ENCODE measurements at places on chromosomes 11 and 22.

- DNase-seq = no peak
Measured at GRCh38 chr11:67022341-67022933, 497 bp upstream of the SYT12 start.

- DNase-seq = no peak
Measured at GRCh38 chr11:131074573-131074972, 158.3 kb upstream of the SNX19 start.

GRCh38 chr22:36544107-36544620 lies 15.2 kb upstream of the EIF3D start:
- no peak for DNase-seq

DNA sequence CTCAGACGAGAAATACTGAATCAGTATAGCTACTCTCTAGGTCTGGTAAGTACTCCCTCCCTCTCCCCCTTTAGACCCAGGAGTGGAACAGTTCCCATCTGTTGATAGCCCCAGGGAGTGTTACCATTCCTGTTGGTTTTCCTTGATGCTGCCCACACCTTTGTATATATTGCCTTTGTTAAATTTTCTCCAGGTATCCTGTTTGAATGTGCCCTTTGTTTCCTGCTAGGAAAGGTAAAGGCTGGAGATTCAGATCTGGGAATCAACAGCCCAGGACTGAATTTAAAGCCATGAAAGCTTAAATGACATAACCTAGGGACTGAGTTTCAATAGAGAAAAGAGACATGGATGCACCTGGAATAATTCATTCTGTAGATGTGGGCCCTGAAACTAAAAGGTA lies 68.3 kb downstream of the CCDC83 start:
- DNase-seq = no peak

- DNase-seq = no peak
Measured at GRCh38 chr22:45496451-45496941, 6.2 kb upstream of the FBLN1 start.

DNA sequence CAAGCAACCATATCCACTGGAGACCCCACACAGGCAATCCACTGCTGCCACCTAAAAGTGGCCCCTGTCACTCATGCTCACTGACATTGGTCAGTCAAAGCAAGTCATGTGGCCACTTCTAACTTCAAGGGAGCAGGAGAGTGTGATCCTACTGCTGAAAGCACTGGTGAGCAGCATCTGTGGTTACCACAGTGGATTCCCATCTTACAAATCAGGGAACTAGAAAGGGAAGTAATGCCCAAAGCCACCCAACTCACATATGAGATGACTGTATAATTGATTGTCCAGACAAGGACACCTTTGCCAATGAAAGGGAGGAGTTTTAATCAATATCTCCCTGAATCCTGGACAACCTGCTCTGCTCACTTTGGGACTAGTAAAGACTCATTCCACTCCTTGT lies 17.7 kb downstream of the RCN1 start:
- no peak for DNase-seq

- no peak for DNase-seq
Measured at GRCh38 chr11:2797741-2798361, 87.7 kb downstream of the CDKN1C start.

- no peak for DNase-seq
Measured at GRCh38 chr11:75276186-75276585, 35.6 kb downstream of the TPBGL start.

DNA sequence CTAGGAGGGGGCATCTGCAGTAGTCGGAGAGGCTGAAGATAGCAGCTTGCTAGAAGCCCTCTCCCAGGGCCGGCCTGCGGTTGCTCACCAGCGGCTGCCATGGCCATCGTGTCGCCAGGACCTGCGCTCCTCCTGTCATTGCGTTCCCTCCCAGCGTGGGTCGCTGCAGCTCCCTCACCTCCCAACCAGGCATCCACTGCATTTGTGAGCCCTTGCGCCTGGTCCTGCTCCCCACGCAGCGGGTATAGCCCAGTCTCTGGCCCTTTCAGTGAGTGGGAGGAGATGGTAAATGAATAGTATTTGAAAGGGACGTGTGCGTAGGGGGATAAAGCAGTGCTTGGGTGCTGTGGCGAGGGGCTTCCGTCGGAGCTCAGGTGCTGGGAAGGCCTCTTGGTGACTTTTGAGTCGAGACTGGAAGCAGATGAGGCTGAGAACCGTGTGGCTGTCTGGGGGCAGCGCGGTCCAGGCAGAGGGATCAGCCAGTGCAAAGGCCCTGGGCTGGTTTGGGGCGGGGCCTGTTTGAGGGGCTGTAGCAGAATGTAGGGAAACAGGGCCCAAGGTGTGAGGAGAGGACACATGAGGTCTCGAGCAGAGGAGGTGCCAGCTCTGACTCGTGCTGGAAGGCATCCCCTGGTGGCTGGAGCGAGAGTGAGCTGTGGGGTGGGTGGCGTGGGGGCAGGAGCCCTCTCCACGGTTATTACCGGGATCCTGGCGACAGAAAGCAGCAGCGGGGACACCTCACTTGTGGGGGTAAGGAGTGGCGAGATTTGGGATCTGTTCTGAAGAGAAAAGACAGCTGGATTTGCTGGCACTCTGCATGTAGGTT lies 39.3 kb downstream of the LRP5 start:
- no peak for DNase-seq

- DNase-seq = no peak
Measured at GRCh38 chr11:75567971-75568370, 5.9 kb downstream of the SERPINH1 start.

GRCh38 chr22:46773076-46773475 lies 10.6 kb downstream of the TBC1D22A start:
- DNase-seq = no peak

- no peak for DNase-seq
Measured at GRCh38 chr11:11770921-11771486, 70.8 kb upstream of the USP47 start.

- no peak for DNase-seq
Measured at GRCh38 chr11:36540998-36541397, 26.8 kb upstream of the RAG1 start.

DNA sequence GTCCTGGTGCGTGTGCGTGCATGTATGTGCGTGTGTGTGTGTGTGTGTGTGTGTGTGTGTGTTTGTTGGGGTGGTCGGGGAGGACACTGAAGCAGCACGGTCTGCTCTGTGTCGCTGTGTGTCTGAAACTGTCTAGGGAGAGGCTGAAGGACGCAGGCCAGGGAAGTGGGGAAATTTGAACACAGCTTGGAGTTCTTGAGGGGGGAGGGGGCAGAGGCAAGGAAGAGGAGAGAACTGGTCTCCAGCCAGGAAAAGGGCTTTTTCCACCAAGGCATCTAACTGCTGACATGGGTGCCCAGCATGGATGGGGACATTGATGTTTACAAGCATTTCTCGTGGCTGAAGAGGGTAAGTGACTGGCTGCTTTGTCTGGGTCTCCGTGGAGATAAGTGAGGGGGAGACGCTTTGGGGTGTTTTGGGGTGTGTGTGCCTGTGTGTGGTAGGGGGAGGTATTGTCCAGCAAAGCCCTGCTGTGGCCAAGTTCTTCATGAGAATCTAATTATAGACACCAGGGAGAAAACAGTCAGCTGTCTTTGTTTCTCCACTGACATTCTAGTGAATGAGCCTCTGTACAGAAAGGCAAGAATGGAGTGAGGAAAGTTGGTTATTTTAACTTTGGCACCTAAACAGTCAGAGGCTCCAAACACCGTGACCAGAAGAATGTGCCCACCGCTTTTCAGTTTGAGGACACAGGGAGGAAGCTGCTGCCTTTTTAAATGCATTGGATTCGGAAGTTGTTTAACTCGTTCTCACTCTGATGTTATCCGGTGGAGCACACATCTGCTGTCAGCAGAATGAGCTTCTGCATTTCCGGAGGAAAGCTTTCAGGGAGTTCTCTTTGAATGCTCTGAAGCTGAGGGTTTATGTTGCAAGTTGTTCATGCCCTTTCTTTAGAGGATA lies 63.7 kb downstream of the PPFIBP2 start:
- no peak for DNase-seq

- DNase-seq = no peak
Measured at GRCh38 chr11:68312780-68313573, 586 bp downstream of the LRP5 start.

GRCh38 chr11:44150401-44150800 lies 54.9 kb downstream of the EXT2 start:
- no peak for DNase-seq

DNA sequence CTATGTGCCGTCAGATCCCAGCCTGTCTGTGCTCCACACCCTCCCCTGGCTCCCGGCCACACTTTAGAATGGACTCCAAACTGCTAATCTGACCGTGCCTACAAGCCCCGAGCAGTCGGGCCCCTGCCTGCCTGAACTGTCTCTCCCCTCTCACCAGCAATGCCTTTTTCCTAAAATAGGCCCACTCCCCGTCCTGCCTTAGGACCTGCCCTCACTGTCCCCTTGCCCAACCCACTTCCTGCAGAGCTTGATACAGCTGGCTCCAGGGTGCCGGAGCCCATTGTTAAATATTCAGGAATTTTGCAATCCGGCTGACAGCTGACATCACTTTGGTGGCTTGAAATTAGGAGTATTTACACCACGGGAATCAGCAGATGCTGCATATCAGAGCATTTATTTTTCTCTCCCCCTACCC lies 21.4 kb downstream of the MN1 start:
- DNase-seq = no peak

- DNase-seq = no peak
Measured at GRCh38 chr22:45456811-45457210, 43.3 kb downstream of the RIBC2 start.

DNA sequence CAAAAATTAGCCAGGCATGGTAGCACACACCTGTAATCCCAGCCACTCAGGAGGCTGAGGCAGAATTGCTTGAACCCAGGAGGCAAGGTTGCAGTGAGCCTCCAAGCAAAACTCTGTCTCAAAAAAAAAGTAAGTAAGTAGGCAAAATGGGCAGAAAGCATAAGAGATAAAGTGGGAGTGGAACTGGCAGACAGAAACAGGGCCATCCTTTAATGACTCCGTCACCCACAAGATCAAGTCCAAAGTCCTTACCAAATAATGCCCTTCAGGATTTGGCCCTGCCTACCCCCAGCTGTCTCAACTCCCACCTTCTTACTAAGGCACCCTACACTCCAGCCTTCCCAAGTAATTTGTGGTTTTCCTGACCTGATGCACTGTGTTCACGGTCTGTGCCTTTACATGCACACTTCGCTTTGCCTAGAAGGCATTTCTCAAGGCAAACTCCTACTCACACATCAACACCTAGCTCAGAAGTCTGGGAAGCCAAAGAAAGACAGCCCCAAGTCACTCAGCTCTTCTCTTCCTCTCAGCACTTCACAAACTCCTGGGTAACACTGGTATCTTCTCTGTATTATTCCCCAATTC lies 6.1 kb downstream of the MAPK1 start:
- no peak for DNase-seq

- no peak for DNase-seq
Measured at GRCh38 chr11:43879789-43880639, 617 bp upstream of the ALKBH3 start.

- no peak for DNase-seq
Measured at GRCh38 chr11:96357794-96358193, 14.8 kb upstream of the MAML2 start.

DNA sequence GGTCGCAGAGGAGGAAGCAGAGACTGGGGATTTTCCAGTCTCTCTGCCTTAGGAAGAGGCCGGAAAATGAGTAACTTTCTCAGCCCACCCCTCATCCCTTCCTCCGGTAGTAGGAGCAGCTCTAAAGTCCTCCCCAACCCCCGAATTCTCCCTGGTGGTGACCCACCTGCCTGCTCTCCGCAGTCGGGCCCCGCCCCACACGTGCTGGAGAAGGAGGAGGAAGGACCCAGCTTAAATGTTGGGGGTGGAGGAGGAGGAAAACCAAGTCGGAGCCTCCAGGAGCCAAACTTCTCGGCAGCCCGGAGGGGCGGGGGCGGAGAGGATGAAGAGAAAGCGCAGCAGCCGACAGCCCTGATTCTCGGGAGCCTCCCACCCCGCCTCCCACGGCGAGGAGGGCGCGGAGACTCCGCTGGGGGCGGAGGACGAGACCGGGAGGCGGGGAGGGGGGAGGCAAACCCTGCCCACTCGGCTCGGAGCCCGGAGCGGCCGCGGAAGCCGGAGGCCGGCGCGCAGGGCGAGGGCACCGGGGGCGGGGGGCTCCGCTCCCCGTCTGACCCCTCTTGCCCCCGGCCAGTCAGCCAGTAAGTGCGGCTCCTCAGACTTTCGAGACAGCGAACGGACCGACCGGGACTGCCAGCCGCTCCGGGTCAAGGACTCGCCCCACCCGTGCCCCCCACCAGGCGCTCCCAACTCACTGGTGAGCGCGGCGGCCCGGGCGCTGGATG lies at the start of gene TPBGL:
Gene TPBGL, plus strand, starts transcription at position 464 of the 725 bp plus-strand sequence. CDS start 276 bp downstream, outside the sequence.
- DNase-seq = no peak

DNA sequence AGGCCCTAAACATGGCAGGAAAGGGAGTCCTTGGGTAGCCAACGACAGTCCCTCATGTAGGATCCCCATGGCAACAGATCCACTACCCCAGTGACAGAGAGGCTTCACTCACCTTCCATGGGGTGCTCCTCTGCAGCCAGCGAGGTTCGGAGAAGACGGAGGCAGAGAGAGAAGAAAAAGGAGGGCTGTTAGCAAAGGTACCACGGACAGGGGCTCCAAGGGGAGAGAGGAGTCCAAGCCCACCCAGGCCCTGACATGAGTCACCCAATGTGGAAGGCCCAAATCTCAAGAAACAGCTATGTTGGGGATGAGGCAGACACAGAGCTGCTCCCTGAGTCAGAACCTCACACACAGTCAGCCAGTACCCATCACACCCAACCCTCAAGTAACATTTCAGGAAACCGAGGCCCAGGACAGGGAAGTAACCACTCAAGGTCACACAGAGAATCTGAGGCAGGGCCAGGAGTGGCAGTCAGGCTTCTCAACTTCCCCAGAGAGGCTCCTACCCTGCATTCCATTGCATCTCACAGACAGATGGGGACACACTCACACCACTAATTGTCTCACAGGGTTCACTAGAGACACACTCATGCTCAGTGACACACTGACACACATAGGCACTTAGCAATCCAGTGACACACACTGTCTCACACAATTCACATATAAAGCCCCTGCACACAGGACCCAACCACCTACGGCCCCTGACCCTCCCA lies 25.2 kb downstream of the NRXN2 start:
- DNase-seq = no peak

DNA sequence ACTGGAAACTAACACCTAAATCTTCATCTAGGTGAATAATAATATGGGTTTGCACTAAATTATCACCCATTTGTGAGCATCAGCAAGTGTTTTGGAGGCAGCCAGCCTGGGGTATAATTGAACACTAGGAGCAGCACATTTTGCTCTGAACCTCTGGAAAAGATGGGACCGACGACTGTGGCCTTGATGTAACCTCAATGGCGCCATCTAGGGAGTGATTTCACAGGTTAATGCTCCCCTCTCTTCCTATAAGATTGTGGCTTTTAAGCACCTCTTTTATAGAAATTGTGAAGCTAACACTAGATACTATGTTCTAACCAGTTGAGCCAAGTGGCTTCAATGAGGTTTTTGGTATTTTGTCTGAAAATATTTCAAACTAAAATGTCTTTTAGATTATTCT lies 203.7 kb downstream of the NELL1 start:
- DNase-seq = no peak

- no peak for DNase-seq
Measured at GRCh38 chr11:126118806-126119205, 56.1 kb upstream of the CDON start.
